Right lobe of liver (tissue), 6 donors: ENCODE measurements at places on chromosomes 16 and 17. TPM values are rescaled to one million over a fixed set of nuclear protein-coding genes. Genes with fewer than 3 reads are reported as not detected.

GRCh38 chr17:46853896-46854444, 2.6 kb downstream of the WNT9B start:
- no peak for DNase-seq

DNA sequence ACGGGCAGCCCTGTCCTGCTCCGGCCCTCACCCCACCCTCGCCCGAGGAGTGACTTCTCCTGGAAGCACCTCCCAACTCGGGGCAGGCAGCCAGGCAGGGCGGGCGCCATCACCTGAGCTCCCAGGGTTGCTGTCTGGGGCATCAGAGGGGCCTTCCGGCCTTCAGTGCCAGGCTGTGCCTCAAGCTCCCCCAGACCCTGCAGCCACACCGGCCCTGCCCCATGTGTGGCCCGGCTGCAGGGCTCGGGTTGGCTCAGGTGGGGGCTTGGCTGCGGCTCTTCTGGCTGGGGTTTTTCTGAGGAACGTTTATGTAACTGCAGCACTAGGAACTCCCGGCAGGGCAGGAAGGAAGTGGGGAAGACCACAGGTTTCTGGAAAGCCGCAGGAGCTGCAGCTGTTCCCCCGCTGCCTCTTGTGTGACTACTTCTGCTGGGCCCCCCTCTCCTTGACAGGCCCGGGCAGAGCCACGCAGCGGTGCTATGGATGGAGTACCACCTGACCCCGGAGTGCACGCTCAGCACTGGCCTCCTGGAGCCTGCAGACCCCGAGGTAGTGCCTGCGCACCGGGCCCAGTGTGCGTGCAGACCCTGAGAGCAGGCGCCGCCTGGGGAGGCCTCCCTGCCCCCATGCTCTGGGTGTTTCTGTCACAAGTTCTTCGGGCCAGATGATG, 45.6 kb downstream of the PRMT7 start:
- DNase-seq, result no peak

DNA sequence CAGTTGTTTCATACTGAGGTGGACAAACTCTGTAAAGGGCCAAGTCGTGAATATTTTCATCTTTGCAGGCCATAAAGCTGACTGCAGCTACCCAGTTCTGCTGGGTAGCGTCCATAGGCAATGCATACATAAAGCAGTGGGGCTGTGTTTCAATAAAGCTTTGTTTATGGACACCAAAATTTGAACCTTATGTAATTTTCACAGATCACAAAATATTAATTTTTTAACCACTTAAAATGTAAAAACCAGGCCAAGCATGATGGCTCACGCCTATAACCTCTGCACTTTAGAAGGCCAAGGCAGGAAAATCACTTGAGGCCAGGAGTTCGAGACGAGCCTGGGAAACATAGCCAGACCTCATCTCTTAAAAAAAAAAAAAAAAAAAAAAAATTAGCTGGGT, 148.0 kb downstream of the CCDC182 start:
- no peak for DNase-seq

DNA sequence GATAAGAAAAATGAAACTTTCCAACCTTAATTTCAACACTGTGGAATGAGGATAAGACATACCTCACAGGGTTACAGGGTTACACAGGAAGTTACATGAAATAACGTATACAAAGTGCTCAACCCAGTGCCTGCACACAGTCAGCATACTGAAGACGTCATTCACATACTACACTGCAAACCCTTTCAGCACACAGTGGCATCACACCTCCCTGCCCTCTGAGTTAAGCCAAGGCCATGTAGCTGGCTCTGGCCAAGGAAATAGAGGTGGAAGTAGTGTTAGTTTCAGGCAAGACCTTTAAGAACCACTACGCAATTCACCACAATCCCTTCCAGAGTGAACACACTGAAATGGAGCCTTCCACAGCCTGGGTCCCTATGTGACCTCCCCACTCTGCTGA, 46.6 kb upstream of the GSG1L start:
- DNase-seq, result no peak

DNA sequence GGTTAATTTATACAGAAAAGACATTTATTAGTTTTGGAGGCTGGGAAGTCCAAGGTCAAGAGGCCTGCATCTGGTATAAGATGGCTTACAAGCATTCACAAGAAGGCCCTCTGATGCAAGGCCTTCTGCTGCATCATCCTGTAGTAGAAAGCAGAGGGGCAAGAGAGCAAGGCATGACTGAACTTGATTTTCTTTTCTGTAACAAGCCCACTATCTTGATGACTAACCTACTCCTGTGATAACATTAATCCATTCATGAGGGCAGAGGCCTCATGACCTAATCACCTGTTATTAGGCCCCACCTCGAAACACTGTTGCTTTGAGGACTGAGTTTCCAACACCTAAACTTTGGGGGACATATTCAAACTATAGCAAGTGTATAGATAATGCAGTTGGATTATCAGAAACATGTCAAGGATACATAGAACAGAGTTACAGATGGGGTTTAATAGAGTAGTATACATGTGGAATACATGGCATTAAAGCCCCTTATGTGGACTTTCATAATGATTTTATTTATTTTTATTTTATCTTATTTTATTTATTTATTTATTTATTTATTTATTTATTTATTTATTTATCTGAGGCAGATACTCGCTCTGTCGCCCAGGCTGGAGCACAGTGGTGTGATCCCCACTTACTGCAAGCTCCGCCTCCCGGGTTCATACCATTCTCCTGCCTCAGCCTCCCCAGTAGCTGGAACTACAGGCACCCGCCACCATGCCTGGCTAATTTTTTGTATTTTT, 88.2 kb downstream of the CHD9 start:
- DNase-seq, result no peak

DNA sequence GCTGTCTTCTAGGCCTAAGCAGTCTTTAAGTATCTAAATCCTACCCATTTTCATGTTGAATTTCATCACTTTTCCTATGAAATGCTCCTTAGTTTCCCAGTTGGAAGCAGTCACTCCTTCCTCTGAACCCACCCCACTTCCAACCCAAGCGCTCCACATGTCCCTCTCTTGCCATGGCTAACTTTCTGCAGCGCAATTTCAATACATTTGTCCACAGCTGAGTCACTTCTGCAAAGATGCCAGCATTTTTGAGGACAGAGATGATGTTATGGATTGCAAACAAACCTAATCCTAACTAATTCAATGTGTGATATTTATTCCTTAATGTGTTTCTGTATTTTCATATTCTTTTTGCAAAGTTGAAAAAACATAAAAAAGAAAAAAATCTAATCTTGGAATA, 71.7 kb downstream of the HLF start:
- no peak for DNase-seq

Gene UTS2R
- not detected for total RNA-seq

- DNase-seq, result no peak
These were observed 18.8 kb downstream of the POLR3K start for GRCh38 chr16:34648-34987.

Gene ASPSCR1
- 40.5 TPM for total RNA-seq

GRCh38 chr16:71600822-71601221, 23.9 kb upstream of the TAT start:
- DNase-seq, result peak; percentile 94

- DNase-seq, result no peak
These were observed 46.8 kb downstream of the ZNF267 start for GRCh38 chr16:31920373-31920772.

DNA sequence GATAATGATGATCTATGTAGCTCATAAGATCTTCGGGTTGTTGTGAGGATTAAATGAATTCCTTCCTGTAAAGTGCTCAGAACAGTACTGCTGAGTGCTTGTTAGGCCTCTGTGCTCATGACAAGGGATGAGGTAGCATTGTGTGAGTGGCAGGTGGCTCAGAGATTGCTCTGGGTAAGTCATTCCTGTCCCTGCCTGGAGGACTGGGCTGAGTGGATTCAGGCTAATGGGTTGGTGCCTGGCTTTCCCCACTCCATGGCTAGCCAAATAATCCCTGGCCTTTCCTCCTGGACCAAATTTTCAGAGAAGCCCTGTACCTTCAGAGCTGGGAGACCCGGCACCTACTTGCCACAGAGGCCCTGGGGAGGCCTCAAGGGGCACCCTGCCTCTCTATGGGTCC, 1.3 kb upstream of the CCDC92B start:
- DNase-seq, result no peak

Gene P2RX1
- total RNA-seq, result 0.68 TPM

Gene GRAPL
- total RNA-seq, result 9.2 TPM

Gene LHX1
- not detected for total RNA-seq

DNA sequence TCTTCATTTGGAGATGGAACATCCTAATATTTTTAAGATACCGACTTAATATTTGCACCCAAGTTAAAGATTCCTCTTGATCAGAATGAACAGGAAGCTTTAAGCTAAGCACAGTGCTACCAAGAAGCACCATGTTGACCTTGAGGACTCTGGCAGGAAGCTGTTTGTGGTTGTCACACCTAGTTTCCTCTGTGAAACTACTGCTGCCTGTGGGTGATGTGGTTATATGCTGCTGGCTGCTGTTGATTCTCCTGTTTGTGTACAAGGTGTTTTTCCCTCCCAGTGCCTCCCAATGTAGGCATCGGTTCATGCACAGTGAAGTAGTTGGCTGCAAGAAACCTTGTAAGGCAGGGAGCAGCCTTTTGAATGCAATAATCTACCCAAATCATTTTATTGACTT, 23.4 kb downstream of the RBL2 start:
- DNase-seq, result no peak

Gene SAMD14
- total RNA-seq, result 3.8 TPM

Gene CD79B
- 2.2 TPM for total RNA-seq

DNA sequence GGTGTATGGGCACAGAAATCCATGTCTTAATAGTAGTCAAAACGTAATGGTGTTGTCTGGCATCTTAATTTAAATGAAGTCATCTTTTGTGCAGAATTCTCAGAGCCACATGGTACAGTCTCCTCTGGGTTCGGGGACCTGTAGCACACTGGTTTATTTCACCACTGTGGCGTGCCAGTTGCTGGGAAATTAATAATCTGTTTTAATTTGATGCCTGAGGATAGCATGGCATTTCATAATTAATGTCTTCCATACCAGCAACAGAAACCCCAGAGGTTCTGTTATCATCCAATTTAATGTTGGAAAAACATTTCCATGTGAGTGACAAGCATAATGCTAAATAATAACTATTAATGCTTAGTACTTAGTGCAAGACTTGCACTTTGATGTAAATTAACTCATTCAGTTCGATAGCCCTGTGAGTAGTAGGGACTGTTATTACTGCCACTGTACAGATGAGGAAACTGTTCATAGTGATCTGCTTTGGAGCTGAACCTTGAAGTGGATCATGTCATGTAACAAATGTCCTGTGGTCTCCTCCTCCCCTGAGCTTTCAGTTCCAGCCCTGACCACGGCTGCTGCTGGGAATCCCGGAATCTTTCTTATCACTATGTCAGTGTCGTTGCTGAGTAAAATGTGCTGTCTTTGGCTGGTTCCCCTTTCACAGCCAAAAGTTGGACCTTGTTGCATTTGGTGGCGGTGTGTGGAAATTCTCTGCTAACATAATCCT, 51.2 kb downstream of the SNX29 start:
- no peak for DNase-seq

Gene SRSF1
- total RNA-seq, result 81.2 TPM

GRCh38 chr17:27990100-27990499, 52.4 kb upstream of the NLK start:
- DNase-seq, result no peak

- peak; percentile 82 for DNase-seq
These were observed 9.1 kb upstream of the TMEM100 start for GRCh38 chr17:55731586-55732250.

Gene WNT3
- total RNA-seq, result 4.4 TPM

DNA sequence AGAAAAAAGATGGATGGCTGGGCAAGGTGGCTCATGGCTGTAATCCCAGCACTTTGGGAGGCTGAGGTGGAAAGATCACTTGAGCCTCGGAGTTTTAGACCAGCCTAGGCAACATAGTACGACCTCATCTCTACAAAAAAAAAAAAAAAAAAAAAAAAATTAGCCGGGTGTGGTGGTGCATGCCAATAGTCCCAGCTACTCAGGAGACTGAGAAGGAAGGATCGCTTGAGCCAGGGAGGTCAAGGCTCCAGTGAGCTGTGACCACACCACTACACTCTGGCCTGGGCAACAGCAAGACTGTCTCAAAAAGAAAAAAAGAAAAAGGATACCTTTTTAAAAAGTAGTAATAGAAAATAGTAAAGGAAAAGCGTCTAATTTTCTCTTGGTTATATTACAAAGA, 20.7 kb downstream of the ZNF652 start:
- no peak for DNase-seq

- no peak for DNase-seq
These were observed 102.0 kb upstream of the CDH5 start for GRCh38 chr16:66264311-66265047.

- DNase-seq, result peak; percentile 83
These were observed 4.5 kb downstream of the TMEM100 start for GRCh38 chr17:55717898-55718735.

DNA sequence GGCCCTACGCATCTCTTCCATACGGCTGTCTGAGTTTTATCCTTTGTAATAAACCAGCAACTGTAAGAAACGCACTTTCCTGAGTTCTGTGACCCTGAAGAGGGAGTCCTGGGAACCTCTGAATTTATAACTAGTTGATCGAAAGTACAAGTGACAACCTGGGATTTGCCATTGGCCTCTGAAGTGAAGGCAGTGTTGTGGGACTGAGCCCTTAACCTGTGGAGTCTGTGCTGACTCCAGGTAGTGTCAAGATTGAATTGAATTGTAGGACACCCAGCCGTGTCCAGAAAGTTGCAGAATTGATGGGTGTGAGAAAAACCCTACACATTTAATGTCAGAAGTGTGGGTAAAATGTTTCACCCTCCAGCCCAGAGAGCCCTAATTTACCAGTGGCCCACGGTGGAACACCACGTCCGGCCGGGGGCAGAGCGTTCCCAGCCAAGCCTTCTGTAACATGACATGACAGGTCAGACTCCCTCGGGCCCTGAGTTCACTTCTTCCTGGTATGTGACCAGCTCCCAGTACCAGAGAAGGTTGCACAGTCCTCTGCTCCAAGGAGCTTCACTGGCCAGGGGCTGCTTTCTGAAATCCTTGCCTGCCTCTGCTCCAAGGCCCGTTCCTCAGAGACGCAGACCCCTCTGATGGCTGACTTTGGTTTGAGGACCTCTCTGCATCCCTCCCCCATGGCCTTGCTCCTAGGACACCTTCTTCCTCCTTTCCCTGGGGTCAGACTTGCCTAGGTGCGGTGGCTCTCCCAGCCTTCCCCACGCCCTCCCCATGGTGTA, 1.5 kb downstream of the GAA start:
- DNase-seq, result no peak

Gene MEOX1
- total RNA-seq, result 0.11 TPM

Gene CCL23
- total RNA-seq, result 1.3 TPM

DNA sequence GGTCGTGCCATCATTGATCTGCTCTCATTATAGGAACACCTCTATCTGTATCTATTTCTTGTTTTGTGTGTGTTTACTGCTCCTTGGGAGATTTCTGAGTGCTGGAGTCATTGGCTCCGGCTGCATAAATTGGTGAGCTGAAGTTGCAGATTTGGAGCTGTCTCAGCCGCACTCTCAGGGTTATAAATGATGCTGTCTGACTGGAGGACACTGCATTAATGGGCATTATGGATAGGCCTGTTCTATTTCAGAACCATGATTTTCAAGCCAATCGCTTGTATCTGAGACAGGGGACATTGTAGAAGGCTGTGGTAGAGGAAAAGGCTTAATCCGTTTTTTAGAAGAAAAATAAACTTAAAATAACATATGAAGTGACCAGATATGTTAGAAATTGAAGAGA, 126.4 kb upstream of the KIF2B start:
- no peak for DNase-seq
